ENCODE measurements at places on chromosomes 2 and 18.
A peak's percentile ranks its signal among the peaks of the same experiment; 100 is the strongest.

- no peak for DNase-seq
These were observed 685.9 kb downstream of the ARHGAP15 start for GRCh38 chr2:143815082-143815481.

- DNase-seq, result no peak
These were observed 18.6 kb upstream of the CNDP1 start for GRCh38 chr18:74515620-74516231.

- DNase-seq, result no peak
These were observed 126.6 kb downstream of the TMEM131 start for GRCh38 chr2:97868986-97869721.

- no peak for DNase-seq
These were observed 197.0 kb downstream of the STK39 start for GRCh38 chr2:168050377-168050776.

- DNase-seq, result no peak
These were observed 3.4 kb upstream of the TMEM182 start for GRCh38 chr2:102758439-102758838.

DNA sequence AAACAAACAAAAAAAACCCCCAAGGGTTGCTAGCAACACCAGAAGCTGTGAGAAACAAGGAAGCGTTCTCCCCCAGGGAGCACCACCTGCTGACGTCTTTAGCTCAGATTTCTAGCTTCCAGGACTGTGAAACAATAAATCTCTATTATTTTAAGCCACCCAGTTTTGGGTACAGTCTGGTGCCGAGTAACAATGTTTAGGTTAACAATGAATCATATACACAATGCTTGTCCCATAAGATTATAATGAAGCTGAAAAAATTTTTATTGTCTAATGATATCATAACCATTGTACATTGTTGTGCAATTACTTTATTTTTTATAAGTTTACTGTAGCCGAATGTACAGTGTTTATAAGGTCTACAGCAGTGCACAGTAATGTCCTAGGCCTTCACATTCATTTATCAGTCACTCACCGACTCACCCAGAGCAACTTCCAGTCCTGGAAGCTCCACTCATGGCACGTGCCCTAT, 72.1 kb upstream of the CAB39 start:
- no peak for DNase-seq

GRCh38 chr18:1849386-1849785, 721.9 kb downstream of the METTL4 start:
- DNase-seq, result no peak

- no peak for DNase-seq
These were observed 683 bp upstream of the TBC1D8 start for GRCh38 chr2:101151859-101152271.

- DNase-seq, result no peak
These were observed 663 bp downstream of the NUP35 start for GRCh38 chr2:183124957-183125255.

DNA sequence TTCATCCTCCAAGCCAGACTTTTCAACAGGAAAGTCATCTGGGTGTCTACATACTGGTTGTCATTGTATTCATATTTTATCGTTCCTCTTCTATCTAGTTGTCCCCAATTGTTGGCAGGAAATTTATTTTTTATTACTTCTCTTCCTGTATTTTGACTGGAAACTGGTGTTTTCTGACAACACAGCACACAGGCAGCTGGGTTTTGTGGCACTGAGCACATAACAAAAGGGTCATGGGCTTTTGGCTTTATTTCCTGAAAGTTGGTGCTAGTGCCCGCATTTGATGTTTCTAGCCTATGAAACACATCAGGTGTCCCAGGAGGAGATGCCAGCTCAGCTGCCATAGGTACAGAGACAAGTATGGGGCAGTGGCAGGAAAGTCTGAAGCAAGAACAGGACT, 126.4 kb downstream of the TMEM17 start:
- no peak for DNase-seq

- no peak for DNase-seq
These were observed 36.3 kb downstream of the ARHGEF33 start for GRCh38 chr2:38925982-38926381.

GRCh38 chr2:125281242-125281641, 1256.2 kb downstream of the CNTNAP5 start:
- DNase-seq, result no peak

DNA sequence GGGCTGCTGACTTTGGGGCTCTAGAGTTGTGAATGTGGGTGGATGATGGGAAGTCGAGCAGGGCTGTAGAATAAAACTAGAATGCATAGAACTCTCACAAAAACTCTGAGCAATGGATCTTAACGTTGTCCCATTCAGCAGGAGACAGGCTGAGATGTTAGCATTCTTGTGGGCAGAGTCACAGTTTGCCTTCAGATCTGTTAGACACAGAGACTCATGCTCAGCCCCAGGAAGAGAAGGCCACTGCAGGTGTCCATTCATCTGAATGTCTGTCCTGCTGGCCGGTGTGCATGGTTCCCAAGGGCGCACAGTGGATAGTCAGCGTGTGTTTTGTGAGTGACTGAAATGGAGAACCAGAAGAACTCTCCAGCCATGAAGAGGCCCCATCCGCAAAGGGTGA, 111.3 kb downstream of the TSN start:
- DNase-seq, result no peak

- no peak for DNase-seq
These were observed 55.7 kb downstream of the TCF7L1 start for GRCh38 chr2:85188852-85189251.

- DNase-seq, result no peak
These were observed 29.6 kb upstream of the EPAS1 start for GRCh38 chr2:46267616-46268015.

DNA sequence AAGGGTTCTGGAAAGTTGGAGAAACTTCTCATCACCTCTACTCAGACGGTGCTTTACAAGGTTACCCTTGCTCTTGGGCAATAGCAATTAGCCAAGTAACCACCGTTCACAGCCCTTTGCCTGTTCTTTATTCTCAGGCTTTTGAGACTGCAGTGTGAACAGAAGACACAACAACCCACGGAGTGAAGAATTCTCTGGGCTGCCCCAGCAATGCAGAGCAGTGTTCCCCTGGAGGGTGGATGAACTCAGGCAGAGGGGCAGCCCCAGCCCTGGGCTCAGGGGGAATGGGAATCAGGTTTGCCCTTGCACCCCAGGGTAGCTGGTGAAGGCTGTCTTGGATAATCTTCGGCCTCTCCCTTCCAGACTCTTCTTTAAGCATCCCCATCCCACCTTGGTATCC, 69.1 kb downstream of the MCFD2 start:
- DNase-seq, result no peak

DNA sequence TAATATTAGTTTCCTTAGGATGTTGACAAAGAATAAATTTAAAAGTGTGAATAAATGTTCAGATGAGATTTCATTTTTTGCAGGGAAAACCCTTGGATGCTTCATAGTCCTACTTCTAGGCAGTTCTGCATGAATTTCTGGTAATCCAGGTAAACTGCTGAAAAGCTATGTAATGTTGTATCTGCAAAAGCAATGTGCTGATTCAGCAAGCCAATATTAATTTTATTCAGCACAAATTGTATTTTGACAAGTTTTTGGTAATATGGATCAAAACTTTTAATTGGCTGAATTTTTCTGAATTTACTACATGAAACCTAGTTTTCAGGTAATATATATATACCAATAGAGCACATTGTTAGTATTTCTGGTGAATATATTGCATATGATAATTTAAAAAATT, 17.8 kb upstream of the RBBP8 start:
- no peak for DNase-seq

DNA sequence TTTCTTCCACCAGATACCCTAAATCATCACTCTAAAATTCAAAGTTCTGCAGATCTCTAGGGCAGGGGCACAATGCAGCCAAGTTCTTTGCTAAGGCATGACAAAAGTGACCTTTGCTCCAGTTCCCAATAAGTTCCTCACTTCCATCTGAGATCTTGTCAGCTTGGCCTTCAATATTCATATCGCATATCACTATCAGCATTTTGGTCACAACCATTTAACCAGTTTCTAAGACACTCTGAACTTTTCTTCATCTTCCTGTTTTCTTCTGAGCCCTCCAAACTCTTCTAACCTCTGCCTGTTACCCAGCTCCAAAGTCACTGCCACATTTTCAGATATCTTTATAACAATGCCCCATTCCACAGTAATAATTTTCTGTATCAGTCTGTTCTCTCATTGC, 452.6 kb upstream of the TRIB2 start:
- no peak for DNase-seq

- DNase-seq, result no peak
These were observed 1258.3 kb upstream of the GYPC start for GRCh38 chr2:125397535-125398251.

GRCh38 chr2:102749938-102750337, 11.9 kb upstream of the TMEM182 start:
- no peak for DNase-seq

GRCh38 chr18:42486271-42486670, 531.2 kb downstream of the PIK3C3 start:
- no peak for DNase-seq

DNA sequence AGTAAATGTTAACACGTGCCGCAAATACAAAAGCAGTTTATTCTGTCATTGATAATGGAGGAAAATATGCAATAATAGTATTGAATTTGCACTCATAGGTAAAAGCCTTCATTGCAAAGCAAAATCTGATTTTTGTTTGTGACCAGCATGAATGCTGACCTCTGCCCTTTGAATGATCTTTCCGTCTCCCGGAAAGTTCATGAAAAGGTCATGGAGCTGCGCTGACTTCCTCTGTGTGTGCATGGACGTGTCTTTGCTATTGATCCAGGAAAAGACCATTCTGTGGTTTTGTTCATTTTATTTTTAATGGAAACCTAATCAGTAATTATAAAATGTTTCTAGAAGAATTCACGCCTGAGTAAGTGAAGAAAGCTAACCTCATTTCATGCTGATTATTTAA, 320.0 kb downstream of the MTX2 start:
- no peak for DNase-seq

- no peak for DNase-seq
These were observed 48.2 kb upstream of the CTAGE1 start for GRCh38 chr18:22465859-22466457.

GRCh38 chr2:32418778-32419177, 62.0 kb downstream of the BIRC6 start:
- no peak for DNase-seq

DNA sequence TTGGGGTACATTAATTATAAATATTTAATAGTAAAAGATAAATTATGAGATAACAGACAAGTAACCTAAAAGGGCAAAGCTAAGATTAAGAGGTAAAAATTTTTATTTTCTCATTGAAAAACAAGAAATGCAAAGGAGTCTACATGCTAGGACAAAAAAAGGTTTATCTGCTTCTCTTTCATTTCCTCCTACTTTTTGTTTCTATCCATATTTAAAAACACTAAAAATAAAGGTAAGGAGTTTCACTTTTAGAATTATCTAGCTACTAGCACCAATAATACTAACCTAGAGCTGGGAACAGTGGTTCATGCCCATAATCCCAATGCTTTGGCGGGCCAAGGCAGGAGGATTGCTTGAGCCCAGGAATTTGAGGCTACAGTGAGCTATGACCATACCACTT, 1551.7 kb upstream of the SLC39A10 start:
- DNase-seq, result no peak

- DNase-seq, result peak; percentile 16
These were observed 845 bp downstream of the EML4 start for GRCh38 chr2:42169874-42170521.

DNA sequence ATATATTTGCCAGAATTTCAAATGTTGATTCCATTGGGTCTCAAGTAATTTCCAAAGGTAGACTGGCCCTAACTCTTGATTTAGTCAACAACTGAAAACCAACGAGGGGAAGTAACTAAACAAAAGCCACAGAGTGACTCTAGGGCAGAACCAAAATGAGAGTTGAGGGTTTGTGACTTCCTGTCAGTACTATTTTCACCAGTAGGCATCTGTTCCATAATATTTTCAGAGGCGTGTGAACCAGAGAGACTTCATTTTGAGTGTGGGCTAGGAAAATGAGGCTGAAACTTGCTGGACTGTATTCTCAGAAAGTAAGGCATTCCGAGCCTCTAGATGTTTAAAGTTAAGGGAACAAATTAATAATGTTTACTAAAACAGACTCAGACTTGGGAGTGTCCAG, 70.6 kb downstream of the GDF7 start:
- no peak for DNase-seq

GRCh38 chr2:12661489-12661888, 55.2 kb upstream of the TRIB2 start:
- DNase-seq, result no peak

- DNase-seq, result no peak
These were observed 149.3 kb downstream of the FAM124B start for GRCh38 chr2:224252631-224253030.

GRCh38 chr2:69514819-69515218, 77.6 kb upstream of the NFU1 start:
- DNase-seq, result no peak

- DNase-seq, result no peak
These were observed 8.2 kb downstream of the DSG2 start for GRCh38 chr18:31506024-31506742.

DNA sequence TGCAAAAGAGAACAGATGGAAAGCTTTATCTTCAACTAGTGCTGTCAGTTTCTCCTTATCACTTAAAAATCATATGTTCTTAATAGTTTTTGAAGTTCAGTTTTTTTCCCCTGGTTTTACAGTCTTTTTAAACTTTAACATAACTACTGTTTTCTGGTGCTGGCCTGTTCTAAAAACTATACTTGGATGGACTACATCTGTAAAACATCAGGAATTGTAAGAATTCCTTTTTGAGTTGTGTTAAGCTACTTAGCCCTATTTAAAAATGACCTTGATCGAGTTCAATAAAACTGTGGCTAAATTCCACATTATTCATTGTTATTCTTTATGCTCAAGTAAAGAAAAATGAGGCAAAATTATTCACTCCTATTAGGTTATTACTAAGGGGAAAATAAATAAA, 397.7 kb downstream of the NUP35 start:
- no peak for DNase-seq

DNA sequence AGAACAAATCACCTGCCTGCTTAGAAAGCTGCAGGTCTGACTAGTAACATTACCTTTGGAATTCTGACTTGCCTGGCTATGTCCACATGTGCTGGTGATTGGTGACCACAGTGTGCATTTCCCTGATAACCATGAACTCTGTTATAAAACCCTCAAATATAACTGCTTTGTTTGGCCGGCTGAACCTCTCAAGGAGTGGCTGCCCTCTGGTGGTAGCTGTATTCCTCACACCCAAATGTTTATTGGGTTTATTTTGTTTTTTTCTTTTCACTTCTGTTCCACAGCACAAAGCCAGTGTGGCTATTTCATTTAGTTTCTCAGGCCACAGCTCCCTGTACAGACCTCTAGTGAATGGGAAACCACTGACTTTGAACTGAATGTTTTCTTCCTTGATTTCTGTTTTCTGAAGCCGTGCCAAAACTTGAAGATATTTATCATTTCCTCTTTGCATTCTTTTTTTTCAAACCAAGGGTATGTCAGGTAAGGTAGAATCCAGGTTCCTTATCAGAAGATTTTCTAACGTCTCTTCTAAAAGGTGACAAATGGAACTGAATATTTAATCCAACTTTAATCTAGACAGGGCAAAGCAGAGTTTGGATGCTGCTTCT, 549.0 kb upstream of the VRK2 start:
- DNase-seq, result peak; percentile 2

DNA sequence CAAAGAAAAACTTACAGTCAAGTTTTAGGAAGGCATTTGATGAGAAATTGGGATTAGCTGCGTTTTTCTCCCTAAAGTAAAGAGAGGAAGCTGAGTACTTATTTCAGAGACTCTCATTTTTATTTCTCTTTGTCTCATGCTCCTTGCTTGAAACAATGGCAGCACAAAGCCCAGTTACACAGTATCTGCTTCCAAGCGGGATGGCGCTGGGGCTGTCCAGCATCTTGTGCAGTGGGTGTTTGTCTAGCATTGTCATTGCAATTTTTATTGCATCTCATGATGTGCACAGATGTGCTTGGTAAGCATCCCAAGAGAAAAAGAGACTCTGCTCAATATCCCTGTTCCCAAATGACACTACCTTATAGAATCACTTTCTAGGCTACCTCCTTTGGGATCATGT, 102.8 kb upstream of the ZNF521 start:
- no peak for DNase-seq

All from activated naive CD4-positive, alpha-beta T cell treated with Interleukin-2 at 50 U/mL for 16 hours (primary cell).